Large intestine (tissue), 12 donors: ENCODE measurements at places on chromosomes 13 and 19.
A peak's percentile ranks its signal among the peaks of the same experiment; 100 is the strongest.

- no peak for DNase-seq
These were observed 6.2 kb upstream of the PTBP1 start for GRCh38 chr19:791007-791566.

DNA sequence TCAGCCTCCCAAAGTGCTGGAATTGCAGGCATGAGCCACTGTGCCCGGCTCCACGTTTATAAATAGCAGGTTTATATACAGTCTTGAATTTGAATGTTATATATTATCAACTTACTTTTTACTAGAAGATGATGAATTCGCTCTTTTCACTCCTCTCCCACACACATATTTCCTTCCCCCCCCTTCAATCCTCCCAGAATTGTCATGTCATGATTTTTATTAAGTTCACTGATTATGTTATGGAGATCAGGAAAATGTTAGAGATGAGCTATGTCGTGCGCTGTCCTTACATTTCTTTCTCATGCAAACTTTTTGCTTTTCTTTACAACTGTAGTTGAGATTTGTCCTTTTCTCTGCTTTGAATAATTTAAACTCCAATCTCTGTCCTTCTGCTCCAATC is 17.8 kb upstream of the GRAMD1A start:
- no peak for DNase-seq

DNA sequence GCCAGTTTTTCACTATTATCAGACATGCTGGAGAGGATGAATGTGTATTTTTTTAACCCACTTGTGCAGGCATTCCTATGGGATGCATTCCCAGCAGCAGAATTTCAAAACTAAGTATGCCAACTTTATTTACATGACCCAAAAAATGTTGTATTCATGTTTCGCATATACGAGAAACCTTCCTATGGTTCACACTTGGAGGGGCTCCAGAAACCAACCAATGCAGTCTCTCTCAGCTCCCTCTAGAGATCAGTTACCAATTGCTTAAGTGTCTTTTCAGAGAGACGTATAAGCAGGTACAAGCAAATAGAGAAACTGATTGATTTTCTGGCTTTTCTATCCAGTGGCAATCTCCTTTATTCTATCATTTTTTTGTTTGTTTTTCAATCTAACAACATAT is 5.5 kb upstream of the PTOV1 start:
- DNase-seq, result no peak

DNA sequence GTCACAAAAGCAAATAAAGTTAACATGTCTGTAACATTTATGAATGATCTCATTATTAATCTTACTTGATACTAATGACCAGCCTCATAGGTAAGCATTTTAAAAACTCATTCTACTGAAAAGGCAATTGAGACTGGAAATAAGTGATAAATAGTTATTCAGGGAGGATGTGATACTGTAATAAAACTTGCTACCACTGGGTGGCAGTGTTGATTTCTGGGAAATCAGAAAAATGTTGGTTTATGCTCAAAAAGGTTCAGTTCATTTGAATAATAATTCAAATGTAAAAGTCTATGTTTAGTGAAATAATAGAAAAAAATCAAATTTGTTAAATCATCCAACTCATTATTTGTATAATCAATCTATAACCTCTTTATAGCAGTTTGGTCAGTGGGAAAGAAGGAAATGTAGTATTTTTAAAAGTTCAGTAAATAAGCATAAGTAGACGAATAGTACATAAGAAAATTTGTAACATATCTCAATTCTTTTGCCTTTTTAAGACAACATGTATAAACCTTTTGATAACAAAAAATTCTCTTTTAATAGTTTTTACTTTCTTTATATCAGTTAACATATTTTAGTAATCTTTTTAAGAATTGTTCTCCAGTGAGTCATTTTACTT is 9.6 kb downstream of the ABHD13 start:
- no peak for DNase-seq

DNA sequence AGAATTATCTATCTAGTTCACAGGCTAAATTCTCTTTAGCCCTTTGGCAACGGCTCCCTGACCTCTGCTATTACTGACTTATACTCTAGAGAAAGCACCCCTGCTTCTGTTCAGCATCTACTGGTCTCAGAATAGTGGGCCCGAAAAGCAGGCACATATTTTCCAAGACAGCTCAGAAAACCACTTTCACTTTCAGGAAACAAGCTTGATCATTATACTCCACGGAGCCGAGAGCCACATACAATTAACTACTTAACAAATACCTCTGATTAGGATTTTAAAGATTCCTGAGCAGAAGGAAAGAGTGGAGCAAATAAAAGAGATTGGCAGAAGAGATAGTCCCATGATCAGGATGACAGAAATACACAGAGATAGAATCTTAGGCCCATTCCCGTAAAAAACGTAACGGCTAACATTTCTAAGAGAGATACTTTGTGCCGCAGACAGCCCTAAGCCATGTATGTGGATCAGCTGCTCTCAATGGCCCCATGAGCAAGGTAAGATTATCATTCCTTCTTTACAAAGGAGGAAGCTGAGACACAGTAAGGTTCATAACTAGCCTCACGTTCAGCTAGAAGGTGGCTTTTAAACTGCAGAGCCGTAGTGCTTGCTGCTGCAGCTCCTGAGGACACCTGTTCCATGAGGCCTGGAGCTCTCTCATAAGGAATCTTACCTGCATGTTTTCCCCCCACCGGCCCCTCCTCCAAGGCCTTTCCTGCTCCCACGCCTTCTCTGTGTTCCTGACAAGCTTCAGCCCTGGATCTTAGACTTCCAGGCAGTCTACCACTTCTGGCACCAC is 227.2 kb downstream of the FOXO1 start:
- DNase-seq, result no peak

DNA sequence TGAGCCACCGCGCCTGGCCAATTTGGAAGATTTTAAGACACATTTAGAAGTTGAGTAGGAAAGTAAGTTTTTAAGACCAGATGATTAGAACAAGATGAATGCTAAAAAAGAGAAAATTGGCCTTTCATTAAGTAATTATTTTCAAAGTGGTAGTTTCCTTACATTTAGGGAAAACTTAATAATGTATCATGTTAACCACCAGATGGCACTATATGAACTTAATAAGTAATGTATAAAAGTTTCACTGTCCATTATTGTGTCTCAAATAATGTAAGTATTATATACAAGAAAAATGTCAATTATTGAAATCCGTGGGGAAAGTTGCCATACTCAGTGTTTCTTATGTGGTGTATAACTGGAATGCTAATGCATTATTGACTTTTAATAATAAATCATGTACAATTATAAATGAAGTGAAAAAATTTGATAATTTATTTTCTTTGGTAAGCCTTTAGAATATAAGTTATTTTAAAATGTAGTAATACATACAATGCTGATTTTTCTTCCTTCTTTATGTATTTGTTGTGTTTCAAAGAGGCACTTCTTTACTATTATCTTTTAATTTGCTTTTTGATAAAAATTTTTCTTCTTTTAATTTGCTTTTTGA is 29.2 kb downstream of the COG6 start:
- no peak for DNase-seq

- no peak for DNase-seq
These were observed 3.7 kb upstream of the KRTDAP start for GRCh38 chr19:35493971-35494370.

GRCh38 chr19:16969135-16969534 is 57.5 kb downstream of the CPAMD8 start:
- DNase-seq, result no peak

- DNase-seq, result no peak
These were observed 47.5 kb upstream of the SLC7A9 start for GRCh38 chr19:32916969-32917615.

DNA sequence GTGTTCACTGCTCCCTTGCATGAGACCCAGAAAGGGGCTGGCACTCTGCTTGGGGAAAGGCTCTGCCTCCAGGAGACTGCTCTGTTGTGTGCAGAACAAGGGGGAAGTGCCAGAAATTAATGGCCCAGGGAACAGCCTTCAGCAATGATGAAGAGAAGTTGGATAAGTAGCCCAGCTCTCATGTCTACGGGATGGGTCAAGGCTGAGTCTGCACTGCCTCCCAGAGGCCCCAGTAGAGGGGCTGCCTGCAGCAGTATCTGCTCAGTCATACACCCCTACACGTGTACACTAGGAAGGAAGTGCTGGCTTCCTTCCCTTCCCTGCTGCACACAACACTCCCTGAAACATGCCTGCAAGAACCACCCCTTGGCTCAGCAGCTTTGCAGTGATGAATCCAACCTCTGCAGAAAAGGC is 54.6 kb upstream of the URI1 start:
- no peak for DNase-seq

DNA sequence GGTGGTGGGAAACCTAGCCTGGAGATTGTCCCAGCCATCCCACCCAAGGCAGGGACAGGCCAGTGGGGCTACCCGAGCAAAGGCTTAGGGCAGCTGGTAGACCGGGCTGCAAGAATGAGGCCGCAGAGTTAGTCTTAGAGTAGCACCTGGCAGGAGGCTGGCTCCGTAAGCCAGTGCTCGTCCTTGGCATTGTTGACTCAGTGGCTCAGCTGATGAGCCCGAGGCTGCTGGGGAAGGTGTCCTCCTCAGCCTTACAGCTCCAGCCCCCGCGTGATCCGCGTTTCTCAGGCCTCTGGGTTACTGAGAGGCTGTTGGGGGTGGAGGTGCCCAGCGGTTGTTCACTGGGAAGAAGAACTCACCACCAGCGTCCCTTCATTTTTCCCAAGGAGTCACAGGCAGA is 24.7 kb downstream of the PPP1R37 start:
- no peak for DNase-seq

GRCh38 chr19:28841531-28841930 is 371.4 kb downstream of the UQCRFS1 start:
- DNase-seq, result no peak

GRCh38 chr19:11199517-11199916 is 2.2 kb upstream of the KANK2 start:
- DNase-seq, result no peak

- DNase-seq, result no peak
These were observed 97.3 kb downstream of the AKAP11 start for GRCh38 chr13:42369071-42369797.

GRCh38 chr19:6138511-6138910 is 3.0 kb downstream of the ACSBG2 start:
- no peak for DNase-seq

DNA sequence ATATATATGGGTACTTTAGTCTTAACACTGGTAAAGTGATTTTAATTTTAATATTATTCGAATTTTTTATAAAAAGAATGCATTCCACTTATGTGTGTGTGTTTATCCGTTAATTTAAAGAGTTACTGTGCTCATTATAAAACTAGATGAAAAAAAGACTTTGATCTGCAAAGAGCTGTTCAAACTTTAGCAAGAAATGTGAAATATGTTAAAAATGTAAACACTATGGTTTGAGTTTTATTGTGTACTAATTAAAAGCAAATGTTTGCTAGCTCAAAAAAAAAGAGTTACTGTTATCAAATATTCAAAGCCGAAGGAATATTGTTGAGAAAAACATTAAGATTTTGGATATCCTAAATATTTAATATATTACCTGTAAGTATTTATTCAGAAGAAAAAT is 34.5 kb downstream of the UFM1 start:
- DNase-seq, result no peak

DNA sequence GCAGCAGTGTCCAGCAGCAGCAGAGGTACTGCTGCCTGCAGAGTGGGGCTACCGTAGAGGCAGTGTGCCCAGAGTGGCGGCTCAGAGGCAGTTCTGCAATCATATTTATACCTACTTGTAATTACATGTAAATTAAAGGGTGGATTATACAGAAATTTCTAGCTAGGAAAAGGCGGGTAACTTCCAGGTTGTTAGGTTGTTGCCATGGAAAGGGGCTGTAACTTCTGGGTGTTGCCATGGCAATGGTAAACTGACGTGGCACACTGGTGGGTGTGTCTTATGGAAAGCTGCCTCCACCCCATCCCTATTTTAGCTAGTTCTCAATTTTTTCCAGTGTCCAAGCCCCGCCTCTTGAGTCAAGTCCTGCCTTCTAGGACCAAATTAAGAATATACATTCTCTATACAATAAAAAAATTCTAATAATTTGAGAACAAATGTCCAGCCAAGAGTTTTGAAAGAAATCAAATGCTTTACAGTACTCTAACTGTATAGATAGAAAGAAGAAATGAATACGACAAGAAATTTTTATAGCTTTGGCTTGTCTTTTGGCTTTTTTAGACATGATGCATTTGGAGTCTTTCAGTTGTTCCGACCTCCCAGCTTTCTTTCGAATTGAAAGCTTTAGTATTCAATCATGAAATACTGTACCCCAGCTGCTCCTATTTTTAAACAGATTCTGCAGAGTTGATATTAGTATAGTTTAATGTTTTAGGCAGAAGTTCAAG is 816.6 kb downstream of the DIAPH3 start:
- no peak for DNase-seq

DNA sequence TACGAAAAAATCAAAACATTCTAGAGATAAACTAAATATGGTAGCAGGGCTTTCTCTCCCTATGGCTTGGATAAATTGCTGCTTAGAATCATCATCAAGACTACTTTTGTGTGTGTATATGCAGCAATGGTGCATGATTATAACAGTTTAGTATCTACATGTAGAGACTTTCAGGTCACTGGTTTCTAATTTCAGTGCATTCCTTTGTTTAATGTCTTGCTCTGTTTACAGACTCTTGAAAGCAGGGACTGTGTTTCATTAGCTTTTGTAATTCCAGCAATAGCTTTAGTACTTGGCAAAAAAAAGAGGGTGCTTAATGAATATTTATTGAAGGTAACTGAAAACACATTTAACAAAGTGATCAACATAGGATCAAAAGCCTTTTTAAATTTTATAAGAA is 420.7 kb downstream of the PCDH9 start:
- DNase-seq, result no peak

- peak; percentile 57 for DNase-seq
These were observed at the start of gene CEACAM20 for GRCh38 chr19:44529536-44529935. CEACAM20 (minus strand) TSS chr19:44529675; CDS start chr19:44529509, 166 bp downstream.

GRCh38 chr13:43522788-43523187 is 264.0 kb downstream of the ENOX1 start:
- DNase-seq, result no peak

DNA sequence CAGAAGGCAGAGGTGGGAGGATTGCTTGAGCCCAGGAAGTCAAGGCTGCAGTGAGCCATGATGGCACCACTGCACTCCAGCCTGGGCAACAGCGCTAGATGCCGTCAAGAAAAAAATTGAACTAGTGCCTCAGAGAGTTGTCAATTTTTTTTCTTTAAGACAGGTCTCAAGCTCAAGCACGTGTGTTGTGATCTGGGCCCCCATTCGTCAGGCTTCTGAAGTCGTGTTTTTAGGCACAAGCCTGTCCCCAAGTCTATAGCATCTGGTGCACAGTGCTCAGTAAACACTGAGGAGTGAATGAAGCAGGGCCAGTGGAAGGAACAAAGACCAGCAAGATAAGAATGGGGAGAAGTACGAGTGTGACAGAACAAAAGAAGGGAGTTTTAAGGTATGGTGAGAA is 23.7 kb upstream of the LAMP1 start:
- DNase-seq, result no peak

GRCh38 chr13:47588676-47589075 is 412.4 kb downstream of the SUCLA2 start:
- no peak for DNase-seq

GRCh38 chr19:11023016-11023415 is 62.2 kb downstream of the SMARCA4 start:
- no peak for DNase-seq
